Mesendoderm (in vitro differentiated cells): ENCODE measurements at places on chromosomes 5 and 9.

GRCh38 chr9:22158927-22159346 lies 149.8 kb upstream of the CDKN2B start:
- DNase-seq = no peak

GRCh38 chr9:16763946-16764345 lies 106.5 kb downstream of the BNC2 start:
- no peak for DNase-seq

DNA sequence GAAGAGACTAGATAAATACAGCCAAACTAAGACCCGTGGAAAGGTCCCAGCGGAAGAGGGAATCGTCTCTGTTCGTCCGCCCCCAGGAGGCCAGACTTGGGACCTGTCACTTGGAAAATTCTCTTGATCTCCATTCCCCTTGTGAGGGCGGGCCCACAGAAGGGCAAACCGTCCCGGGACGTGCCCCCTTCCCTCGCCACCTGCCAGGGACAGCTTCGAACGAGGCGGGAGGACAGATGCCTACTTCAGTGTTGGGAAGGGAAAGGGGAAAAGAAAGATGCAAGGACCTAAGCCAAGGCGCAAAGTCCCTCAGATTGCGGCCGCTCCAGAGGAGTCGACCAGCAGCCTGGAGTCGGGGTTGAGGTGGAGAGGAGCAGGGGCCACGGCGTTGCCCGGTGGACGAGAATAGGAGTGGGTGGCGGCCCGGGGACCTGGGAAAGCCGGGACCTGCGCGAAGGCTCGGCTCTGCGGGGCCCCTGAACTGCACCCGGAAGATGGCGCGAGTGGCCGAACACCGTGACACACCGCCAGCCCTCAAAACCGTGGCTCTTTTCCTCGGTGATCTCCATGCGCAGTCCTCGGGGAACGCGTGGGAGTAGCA lies 4.4 kb upstream of the EBF1 start:
- peak; percentile 74 for DNase-seq

- peak; percentile 93 for DNase-seq
These were observed 887 bp downstream of the PTPDC1 start for GRCh38 chr9:94085062-94085639.

DNA sequence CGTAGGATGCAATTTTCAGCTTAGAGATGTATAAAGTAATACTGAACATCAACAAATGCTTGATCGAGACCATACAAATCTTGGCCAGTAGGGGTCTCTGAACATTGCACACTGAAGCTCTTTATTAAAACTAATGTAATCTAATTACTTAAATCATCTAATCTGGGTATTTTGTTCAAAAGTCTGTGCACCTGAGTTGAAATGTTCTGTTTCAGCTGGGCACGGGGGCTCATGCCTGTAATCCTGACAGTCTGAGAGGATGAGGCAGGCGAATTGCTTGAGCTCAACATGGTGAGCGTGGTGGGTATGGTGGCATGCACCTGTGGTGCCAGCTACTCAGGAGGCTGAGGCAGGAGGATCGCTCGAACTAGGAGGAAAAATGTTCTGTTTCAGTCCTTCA lies 41.0 kb downstream of the ESM1 start:
- DNase-seq = no peak

- no peak for DNase-seq
These were observed 620.5 kb upstream of the SEMA6A start for GRCh38 chr5:117195076-117195475.

DNA sequence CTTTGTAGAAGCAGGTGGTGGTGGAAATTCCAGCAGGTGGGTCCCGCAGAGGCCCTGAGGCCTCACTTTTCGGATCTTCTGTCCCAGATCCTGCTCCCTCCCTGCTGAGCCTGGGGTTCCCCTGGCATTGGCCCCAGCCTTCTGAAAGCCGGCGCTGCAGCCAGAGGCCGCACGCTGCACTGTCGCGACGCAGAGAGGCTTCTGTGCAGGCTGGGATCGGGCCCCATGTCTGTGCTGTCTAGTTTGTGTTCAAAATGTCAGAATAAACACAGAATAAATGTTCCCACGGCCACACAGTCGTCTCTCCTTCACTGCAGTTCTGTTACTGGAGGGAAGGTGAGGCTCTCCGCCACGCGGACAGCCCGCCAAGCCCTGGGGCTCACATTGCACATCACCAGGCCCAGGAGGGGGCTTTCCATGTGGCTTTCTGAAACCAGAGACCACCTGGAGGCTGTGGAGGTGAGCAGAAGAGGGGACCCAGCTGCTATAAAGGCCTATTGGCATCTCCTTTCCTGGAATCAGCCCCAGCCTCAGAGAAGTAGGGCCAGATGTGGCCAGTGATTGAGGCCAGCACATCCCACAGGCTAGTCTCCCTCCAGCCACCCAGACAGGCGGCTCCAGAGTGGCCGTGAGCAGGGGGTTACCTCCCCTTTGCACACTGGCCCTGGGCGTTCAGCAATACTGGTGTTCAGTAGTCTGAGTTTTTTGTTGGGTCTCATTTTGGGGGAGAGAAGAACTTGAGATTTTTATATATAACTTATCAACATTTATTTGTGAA lies 46.5 kb downstream of the USP20 start:
- DNase-seq = no peak

DNA sequence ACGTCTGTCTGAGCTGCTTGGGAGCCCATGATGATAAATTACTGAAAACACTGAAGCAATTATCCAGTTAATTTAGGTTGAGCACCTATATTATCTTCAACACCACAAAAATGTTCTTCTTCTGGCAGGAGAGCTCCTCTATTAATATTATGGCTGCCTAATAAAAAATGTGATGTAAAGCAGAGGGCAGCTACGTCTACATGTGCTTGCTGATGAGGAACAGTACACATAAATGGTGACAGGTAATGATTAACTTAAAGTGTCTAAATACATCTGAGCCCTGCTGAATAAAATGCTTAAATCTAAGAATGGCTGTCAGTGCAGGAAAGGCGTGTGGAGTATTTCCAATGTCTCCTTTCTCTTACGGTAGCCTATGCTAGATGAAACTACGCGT lies 131.3 kb upstream of the NR3C1 start:
- no peak for DNase-seq

DNA sequence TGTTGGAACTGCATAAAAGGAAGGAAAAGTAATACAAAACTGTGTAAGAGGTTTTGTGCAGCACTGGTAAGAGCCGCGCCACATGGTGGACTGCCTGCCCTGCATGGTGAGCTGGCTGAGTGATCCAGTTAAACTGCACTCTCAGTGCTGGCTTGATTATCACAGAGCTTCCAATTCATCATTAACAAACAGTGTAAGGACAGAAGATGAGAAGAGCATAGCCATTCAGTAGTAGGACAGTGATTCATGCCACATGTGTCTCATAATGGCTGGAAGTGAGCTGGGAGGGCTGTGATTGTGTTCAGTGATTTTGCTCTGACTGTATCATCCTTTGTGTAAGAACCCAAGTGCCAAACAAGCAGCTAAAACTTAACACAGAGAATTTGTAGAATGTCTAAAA lies 14.1 kb downstream of the ASPN start:
- DNase-seq = no peak

DNA sequence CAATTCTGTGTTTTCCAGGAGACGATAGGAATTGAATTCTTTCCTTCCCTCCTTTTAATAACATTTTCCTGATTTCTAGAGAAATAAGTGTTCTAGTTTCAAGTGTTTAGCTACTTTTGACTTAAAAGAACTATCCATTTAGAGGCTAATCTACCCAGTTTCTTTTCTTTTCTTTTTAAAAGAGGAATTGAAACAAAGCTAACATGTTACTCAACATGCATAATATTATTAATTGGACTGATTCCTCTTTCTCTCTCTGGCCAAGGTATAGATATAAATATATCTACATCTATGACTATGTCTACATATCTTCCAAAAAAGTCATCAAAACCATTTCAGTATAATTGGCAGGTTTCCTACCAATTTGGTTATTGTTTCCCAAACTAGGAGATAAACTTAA lies 309.8 kb downstream of the TRPM3 start:
- no peak for DNase-seq

GRCh38 chr9:1927546-1927945 lies 87.6 kb upstream of the SMARCA2 start:
- no peak for DNase-seq

DNA sequence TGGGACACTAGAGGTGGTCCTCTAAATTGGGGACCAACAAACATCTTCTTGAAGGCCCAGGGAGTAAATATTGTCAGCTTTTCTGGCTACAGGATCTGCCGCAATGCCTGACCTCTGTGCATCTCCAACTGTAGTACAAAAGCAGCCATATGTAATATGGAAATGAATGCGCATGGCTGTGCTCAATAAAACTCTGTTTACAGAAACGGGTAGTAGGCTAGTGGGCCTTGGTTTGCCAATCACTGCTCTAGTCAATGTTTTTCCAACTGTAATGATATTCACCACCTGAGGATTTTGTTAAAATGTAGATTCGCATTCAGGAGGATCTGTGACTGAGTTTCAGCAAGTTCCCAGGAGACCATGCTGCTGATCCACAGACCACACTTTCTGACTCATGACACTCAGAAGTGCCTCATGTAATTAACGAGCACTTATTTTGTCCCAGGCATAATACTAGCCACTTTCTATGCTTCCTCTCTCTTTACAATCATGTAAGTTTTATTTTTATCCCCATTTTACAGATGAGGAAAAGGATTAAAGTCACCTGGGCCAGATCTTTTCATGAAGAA lies 96.9 kb downstream of the MED27 start:
- DNase-seq = no peak

DNA sequence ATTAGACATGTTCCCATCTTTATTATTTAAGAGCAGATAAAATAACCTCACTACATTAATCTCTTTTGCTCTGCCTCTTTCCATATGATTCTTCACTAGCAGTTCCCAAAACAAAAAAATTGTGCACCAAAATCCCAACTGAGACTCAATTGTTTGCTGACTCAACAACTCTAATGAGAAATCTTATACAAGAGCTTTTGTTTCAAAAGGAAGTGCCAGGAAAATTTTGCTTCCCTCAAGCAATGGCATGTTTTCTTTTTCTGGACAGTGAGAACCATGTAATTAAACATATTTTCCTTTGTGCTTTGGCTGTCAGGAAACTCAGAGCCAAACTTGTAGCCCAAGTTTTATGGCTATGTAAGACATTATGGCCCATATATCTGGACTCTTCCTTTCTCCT lies 62.0 kb downstream of the TMC1 start:
- no peak for DNase-seq

DNA sequence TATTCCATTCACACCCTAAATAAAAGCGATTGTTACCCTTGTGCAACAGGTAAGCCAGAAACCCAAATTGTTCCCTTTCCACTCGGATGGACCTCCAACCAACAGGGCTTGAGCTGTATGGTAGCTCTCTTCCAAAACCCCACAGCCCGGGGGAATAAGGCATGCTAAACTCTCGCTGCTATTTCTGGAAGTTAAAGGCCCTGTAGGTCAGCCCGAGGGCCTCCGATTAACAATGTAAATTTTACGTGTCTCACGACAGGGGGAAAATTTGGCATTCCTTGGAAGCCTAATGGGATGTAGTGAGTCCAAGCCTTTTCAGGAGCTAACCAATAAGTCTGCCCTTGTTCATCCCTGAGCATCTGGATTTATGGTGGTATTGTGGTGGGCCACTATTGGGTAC lies 26.0 kb downstream of the CNOT8 start:
- DNase-seq = peak; percentile 37

GRCh38 chr5:87069974-87070608 lies 197.6 kb upstream of the RASA1 start:
- DNase-seq = peak; percentile 24

DNA sequence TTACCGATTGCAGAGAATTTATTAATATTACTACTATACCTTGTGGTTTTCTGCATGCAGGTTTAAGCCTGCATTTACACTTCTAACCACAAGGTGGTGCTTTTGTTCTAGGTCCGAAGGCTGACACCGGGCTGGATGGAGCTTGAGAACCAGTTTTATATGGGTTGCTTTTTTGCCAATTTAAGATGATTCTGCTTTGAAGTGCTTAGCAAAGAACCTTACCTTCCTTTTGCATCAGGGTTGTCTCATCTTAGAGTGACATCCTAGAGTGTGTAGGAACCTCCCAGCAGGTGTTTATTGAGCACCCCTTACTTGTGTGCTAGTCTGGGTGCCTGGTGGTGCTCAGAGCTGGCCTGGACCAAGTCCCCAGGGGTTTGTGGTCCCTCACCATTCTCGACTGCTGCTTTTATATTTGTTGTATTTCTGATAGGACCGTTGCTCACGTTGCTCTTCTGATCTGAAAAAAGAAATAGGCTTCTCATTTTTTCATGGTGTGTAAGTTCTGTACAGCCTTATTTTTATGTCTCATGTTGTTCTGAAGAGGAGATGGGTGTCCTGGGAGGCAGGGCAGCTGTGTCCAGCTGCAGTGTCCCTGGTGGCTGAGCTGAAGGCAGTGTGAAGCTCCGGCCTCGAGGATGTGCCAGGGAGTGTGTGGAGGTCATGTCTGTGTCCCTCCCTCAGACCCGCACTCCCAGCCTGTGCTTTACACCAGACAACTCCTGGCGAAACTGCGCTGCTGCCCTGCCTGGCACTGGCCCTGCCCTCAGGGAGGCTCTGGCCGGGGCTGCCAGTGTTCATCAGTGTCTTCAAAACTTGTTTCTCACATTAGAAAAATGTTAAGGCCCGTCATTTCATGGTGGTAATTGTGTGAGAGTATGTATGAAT lies 54.3 kb downstream of the EHMT1 start:
- peak; percentile 71 for DNase-seq

DNA sequence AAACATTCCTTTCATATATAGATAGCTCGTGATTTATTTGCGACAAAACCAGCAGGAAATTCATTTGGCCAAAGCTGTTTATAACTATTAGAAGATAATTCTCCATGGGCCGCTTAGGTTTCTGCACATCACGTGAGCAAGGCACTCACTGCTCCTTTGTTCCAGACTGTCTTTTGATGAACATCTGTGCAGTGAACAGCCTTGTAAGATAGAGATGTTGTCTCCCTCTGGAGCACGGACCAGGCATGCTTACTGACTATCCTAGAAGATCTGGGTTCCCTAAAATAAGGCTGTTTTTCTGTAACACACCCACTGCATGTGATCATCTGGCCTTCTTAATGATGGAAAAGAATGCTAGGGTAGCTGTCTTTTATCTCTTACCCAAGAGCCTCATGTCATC lies 30.9 kb downstream of the YIPF5 start:
- no peak for DNase-seq

DNA sequence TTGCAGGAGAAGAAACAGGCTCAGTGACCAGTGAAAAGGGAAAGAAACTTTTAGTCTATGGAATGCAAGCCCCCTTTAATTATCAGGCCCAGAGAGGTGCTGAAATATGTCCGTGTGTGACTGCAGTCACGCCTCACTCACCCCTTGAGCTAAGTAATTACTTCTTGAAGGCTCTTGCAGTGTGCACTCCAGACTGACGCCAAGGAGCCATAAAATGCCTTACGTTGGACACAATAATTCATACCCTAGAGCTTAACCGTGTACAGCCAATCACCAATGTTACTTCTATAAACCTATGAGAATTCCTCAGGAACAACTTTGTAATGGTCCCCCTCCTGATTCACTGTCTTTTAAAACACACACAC lies 242.2 kb downstream of the SYK start:
- DNase-seq = no peak

- DNase-seq = no peak
These were observed 384 bp upstream of the DMXL1 start for GRCh38 chr5:119070578-119070827.

DNA sequence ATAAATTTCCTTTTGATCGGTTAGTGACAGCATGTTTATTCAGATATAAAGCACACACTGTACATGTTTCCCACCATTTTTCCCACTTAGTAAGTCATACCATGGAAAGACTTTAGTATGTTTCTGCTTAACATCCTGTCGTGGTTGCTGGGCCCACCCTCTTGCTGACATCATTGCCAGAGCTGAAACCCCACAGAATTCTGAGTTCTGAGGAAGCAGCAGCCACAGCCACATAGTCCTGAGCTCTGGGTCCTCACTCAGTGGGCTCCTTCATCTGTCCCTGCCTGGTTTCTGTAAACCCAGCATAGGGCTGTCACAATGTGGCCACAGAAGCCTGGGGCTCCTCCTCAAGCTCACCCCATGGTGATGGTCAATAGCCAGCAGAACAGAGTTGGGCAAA lies 441.5 kb downstream of the ENC1 start:
- DNase-seq = no peak
